ENCODE measurements at places on chromosomes 11 and 22. TPM values are rescaled to one million over a fixed set of nuclear protein-coding genes. Genes with fewer than 3 reads are reported as not detected.

Gene CDC42BPG
- total RNA-seq, result 12.3 TPM

Gene PSMD13
- 120 TPM for total RNA-seq

Gene SAC3D1
- 12.0 TPM for total RNA-seq

Gene PIH1D2
- 2.0 TPM for total RNA-seq

Gene OR5A1
- not detected for total RNA-seq

Gene ALDH3B1
- not detected for total RNA-seq

Gene ART5
- total RNA-seq, result 5.4 TPM

Gene UBQLN3
- 0.24 TPM for total RNA-seq

Gene AKIP1
- 24.2 TPM for total RNA-seq

Gene FIBP
- 92.0 TPM for total RNA-seq

Gene GGT5
- 0.29 TPM for total RNA-seq

Gene HBB
- total RNA-seq, result not detected

Gene UNC93B1
- 23.3 TPM for total RNA-seq

Gene OR5P2
- total RNA-seq, result 3.8 TPM

Gene LARGE2
- total RNA-seq, result 29.9 TPM

Gene KBTBD3
- 12.4 TPM for total RNA-seq

Gene OR4A16
- not detected for total RNA-seq

Gene TRIM48
- total RNA-seq, result not detected

Gene DRD4
- total RNA-seq, result 2.7 TPM

Gene FXYD2
- total RNA-seq, result 2.5 TPM

Gene PHOX2A
- total RNA-seq, result 0.31 TPM

Gene MS4A4E
- not detected for total RNA-seq

Gene SLC5A4
- not detected for total RNA-seq

Gene TRPM5
- total RNA-seq, result 0.09 TPM

Gene SPDYC
- 0.46 TPM for total RNA-seq

Gene ANO9
- total RNA-seq, result 12.8 TPM

Gene EEF1G
- 1,693 TPM for total RNA-seq

Gene SULT4A1
- total RNA-seq, result 12.7 TPM

Gene SMTNL1
- total RNA-seq, result 0.22 TPM

Gene KCNJ5
- 0.88 TPM for total RNA-seq

Gene OR4P4
- not detected for total RNA-seq

Gene PRR33
- total RNA-seq, result not detected

Gene TMEM86A
- 7.8 TPM for total RNA-seq

Gene GAL
- total RNA-seq, result 220 TPM

Gene FOXR1
- total RNA-seq, result not detected

Gene FOLR2
- not detected for total RNA-seq

Gene CUL5
- 24.8 TPM for total RNA-seq

Gene PAX6
- 8.2 TPM for total RNA-seq

Gene GDPD4
- not detected for total RNA-seq

Gene PSMC3
- 152 TPM for total RNA-seq

Gene TYMP
- total RNA-seq, result 2.6 TPM

Gene ART1
- not detected for total RNA-seq

Gene POU2AF2
- not detected for total RNA-seq

Gene OR5D13
- total RNA-seq, result not detected

Gene ATL3
- 28.5 TPM for total RNA-seq

Gene THY1
- total RNA-seq, result 58.0 TPM
